ENCODE measurements at places on chromosomes 7 and 10.

DNA sequence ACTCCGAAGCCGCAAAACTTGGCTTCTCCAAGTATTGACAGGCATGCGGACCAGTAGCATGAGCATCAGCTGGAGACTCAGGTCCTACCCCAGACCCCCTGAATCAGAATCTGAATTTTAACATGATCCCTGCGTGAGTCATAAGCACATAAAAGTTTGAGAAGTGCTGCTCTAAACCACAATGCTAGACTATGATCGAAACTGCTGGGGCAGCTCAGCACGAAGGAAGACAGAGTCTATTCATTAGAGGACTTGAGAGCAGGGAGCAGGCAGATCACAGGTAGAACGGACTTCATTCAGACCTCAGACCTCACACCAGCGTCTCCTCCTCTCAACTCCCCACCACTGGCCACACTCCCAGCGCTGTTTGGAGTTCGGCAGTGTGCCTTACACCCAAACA is 16.9 kb downstream of the CAMK2G start:
- DNase-seq = no peak

DNA sequence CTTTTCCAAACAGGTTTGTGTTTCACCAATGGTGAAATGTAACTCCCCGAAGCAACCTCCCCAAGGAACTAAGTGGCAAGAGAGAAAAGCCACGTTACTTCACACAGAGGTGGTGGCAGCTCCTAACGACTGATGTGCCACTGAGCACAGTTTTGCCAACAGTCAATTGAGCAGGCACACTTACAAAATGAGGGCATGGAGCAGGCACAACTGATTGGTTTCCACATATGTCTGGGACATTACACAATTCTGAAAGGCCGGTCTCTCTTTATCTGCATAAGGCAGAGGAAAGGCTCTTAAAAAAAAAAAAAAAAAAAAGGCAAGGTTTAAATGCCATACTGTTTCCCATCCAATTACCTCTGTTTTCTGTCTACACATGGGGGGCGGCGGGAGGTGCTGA is 86.7 kb downstream of the GFRA1 start:
- DNase-seq = no peak

GRCh38 chr10:126073606-126074005 is 177.2 kb downstream of the FANK1 start:
- no peak for DNase-seq

- DNase-seq = no peak
Measured at GRCh38 chr7:33774762-33775523, 130.4 kb upstream of the BMPER start.

- no peak for DNase-seq
Measured at GRCh38 chr7:118288098-118288497, 63.6 kb downstream of the ANKRD7 start.

GRCh38 chr7:81407094-81407493 is 362.8 kb downstream of the HGF start:
- DNase-seq = no peak

DNA sequence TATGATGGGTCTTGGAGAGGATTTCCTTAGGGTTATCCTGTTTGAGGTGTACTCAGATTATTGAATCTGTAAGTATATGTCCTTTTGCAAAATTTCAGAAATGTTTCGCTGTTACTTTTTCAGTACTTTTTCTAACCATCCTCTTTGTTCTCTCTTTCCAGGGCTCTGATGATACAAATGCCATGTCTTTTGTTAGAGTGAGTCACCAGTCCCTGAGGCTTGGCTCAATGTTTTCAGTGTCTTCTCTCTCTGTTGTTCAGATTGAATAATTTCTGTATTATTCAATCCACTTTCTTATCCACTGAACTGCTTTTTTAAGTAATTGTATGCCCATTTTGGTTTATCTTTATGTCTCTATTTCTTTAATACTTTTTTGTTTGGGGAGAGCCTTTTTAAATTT is 449.4 kb downstream of the TNS3 start:
- DNase-seq = no peak

DNA sequence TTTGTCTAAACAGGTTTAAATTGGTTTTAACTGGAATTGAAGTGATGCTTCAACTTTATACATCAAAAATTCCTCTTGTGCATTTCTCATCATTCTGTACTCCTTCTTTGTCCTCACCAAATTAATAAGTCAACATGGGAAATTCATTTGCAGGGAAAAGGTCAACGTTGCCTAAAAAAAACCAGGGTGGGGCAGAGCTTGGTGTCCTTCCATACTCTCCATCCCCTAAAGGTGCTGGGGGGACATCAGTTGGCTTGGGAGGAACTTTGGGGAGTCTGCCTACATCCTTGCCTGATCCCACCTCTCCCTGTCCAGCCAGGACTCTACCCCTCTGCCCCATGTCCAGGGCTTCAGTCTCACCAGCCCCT is 34.1 kb upstream of the SLC26A3 start:
- no peak for DNase-seq

- peak; percentile 81 for DNase-seq
Measured at GRCh38 chr7:28180364-28181147, at the start of gene JAZF1. Gene JAZF1 (minus strand): TSS chr7:28180795.

DNA sequence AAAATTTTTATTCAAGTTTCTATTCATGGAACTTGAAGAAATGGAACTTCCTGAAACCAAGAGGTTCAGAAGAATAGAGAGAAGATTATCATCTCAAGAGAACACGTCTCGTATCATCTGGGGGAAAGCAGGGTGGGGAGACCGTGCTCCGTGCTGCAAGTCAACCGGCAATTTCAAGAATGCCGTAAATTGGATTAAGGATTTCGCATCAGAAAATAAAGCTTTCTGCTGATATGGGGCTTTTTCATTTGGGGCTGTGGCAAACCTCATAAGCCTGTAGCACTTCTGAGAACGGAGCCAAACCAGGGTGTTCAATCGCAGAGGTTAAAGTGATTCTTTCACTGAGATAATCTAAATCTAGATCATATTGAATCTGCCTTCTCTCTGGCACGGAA is 150.1 kb upstream of the NPS start:
- DNase-seq = no peak

GRCh38 chr10:121942749-121943416 is 15.1 kb upstream of the ATE1 start:
- DNase-seq = no peak

DNA sequence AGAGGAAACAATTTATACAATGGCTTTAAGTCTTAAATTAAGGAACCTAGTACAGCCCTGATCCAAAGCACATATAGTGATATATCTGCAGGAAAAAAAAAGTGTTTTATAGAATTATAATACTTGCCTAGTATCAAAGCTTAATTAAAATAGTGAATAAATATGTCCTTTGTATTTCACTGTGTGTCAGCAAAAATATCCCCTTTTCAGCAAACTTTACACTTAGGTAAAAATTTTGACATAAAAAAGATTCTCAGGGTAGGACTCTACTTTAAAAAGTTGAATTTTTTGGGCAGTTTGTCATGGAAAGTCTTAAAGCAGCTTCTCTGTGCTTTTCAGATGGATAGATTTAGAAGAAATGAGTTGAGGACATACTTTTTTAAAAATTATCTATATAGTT is 12.7 kb upstream of the NEBL start:
- no peak for DNase-seq

- DNase-seq = no peak
Measured at GRCh38 chr10:101322266-101323108, 31.5 kb upstream of the BTRC start.

GRCh38 chr7:157017149-157017548 is 6.7 kb upstream of the MNX1 start:
- DNase-seq = no peak

GRCh38 chr10:18607503-18608378 is 43.6 kb downstream of the NSUN6 start:
- DNase-seq = peak; percentile 56

- no peak for DNase-seq
Measured at GRCh38 chr7:120780938-120781337, 77.0 kb downstream of the TSPAN12 start.

DNA sequence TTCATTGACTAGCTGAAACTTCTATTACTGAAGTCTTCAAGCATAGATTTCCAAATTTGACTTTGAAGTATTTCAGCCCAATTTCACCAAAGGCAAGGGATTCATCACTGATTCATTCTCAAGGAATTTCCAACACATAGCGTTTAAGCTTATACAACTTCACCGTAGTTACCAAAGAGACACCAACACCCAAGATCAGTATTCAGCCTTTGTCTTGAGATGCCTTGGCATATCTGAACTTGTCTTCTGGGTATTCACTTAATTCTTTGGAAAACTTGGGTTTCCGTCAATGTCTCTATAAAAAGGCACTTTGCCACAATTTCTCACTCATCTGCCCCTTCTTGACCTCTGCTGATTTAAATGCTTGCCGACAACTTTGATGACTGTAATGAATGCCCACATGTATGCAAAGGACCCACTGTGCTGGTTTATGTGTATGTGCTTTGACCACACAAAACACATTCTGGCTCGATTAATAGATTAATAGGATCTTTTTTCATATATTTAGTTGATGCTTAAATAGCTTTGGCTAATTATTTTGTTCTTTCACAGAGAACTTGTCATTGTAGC is 49.6 kb downstream of the TES start:
- DNase-seq = no peak

- DNase-seq = no peak
Measured at GRCh38 chr10:84354623-84355022, 26.2 kb downstream of the CCSER2 start.

Data from NCI-H2171 (cell line).